ENCODE measurements at places on chromosomes 2 and 18.

DNA sequence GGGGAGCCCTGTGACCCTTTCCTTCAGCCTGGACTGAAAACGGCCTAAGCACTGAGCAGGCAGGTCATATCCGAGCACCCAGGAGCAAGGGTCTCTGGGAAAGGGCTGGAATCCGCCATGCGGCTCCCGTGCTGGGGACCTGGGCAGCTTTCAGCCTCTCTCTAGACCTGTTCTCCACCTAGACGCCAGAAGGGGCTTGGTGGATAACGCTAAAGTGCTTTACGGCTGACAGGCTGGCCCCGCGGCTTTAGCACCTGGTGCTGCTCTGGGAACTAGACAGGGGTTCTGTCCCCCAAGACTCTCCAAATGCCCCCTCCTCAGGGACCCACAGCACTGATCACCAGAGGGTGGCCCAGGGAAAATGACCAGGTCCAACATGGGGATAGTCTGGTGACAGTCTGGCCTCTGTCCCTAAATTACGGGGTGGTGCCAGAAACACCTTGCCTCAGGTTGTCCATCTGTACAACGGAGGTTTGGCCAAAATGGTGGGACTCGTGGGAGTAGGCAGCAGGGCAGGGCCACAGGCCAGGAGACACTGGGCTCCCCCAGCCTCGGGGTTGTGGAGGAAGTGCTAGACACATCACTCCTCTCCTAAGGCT, 13.0 kb downstream of the SDC1 start:
- DNase-seq: no peak

DNA sequence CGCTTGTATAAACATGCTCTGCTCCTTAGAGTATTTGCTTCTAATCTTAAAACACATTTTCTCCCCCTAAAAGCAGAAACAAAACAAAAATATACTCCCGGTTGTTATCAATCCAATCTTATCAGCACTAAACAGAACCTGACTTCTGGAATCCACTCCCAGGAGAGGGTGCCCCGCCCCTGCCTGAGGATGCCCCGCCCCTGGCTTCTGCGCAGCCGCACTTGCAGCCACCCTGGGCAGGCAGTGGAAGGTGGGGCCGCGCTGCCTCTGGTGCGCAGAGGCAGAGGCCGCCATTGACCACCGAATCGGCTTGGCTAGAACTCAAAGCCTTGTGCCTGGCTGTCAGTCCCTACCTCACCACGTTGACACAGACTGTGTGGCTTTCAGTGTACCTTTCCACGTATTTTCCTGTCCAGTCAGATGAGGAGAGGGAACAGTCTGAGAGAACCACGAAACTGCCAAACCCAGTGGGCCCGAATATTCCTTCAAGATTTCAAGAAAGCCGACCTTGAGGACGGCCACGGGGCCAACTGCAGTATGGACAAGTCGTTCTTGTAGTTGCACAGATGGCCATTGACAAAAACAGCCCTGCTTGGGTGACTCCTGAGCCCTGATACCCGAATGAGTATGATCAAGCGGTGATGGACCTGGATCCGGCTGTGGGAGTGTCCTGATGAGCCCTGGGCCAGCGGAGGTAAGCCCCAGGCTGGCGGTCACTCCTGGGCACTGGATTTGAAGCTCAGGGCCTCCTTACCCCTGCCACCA, 46.2 kb upstream of the ARHGAP28 start:
- DNase-seq: no peak

GRCh38 chr18:13381944-13382365, 163.4 kb downstream of the LDLRAD4 start:
- no peak for DNase-seq

- DNase-seq: no peak
These were observed 584.3 kb upstream of the PIK3C3 start for GRCh38 chr18:41370740-41371139.

GRCh38 chr2:132876745-132877391, 206.9 kb upstream of the LYPD1 start:
- DNase-seq: no peak

DNA sequence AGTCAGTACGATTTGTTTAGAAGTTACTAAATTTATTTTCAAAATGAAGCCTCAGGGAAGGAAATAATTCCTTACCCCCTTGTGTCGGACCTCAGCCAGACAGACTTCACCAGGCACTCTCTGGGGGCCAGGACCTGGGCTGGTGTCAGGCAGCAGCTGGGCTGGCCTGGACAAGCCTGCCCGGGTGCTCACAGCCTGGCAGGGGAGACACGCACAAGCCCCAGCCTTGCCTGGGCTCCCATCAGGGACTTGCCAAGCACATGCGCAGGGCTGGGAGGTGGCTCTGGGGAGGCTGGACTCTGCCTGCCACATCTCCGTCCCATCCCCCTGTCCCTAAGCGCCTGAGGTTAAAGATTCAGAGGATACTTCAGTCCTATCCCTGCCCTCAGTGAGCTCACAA, 56.8 kb upstream of the HS6ST1 start:
- no peak for DNase-seq

- DNase-seq: no peak
These were observed 464.2 kb upstream of the UBE2E3 start for GRCh38 chr2:180516232-180516631.

DNA sequence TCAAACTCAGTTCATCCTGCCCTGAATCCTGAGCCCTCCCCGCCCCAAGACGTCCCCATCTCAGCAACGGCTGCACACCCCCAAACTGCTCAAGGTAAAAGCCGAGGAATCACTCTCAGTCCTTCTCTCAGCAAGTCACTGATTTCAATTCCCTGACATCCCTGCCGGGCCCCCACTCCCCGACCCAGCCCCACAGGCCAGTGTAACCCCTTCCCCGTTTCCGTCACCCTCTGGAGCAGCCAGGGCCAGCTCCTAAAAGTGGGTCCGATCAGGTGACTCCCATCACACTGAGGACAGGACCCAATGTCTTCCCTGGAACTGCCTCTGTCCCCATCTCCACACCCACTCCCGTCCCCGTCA, 20.5 kb downstream of the SNORC start:
- no peak for DNase-seq

DNA sequence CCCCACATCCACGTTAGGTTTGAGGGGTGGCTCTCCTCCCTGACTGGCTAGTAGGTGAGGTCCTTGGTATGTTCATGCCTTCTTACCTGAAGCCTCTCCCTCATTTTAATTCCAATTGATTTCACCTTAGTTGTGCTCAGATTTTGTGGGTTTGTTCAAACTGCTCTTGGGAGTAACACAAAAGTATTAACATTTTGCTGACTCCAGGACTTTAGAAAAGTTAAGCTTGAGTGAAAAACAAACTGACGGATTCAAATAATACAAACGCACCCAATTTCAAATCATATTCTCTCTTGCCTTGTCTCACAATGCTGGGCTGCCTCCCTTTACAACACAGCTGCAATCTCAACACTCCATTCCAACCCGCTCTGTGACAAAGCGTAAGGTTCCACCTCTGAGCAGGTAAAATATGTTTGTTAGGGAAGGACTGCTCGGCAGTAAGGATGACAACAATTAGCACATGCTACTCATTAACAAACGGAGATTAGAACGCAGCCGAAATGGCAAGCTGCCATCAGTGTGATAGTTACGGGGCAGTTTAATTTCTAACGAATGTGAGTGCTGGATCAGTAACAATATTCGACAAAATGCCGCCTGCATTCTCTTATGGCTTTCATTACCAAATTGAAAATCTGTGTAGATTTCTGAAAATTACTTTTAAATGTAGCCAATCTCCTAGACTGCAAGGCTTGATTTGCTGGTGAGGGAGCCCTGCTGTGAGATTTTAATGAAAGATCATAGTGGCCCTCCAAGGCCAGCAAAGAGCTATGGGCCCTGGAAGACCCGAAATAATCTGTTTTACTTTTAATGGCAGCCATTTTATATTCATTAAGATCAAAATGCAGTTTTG, 730.6 kb upstream of the FANCL start:
- DNase-seq: no peak

DNA sequence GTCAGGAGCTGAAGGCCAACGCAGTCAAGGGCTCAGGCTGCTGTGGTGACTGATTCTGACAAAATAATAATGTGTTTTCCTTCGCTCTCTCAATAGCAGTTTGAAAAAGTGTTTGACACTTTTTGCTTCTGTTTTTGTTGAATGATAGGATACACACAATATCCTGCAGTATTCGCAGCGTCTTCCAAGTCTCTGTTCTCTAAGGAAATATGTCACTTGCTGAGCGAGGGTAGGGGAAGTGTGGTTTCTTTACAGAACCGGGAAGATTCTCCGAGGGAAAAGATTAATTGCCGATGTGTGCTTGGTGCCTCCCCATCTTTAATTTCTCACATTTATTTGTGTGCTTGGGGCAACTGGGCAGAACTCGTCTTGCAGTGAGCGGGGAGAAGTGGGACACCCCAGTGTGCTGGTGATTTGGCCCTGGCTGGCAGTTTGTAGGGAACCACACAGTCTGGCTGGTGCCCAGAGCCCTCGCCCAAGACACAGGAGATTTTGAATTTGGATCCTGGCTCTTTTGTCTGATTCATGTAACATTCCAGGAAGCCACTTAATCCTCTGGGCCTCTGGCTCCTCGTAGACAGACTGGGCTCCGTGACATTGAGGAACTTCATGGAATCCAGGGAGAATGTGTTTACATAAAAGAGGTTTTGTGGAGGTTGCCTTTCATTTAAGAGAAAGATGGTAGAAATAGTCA, 169.4 kb downstream of the LDLRAD4 start:
- DNase-seq: no peak

GRCh38 chr2:43486603-43487002, 109.2 kb downstream of the THADA start:
- no peak for DNase-seq

DNA sequence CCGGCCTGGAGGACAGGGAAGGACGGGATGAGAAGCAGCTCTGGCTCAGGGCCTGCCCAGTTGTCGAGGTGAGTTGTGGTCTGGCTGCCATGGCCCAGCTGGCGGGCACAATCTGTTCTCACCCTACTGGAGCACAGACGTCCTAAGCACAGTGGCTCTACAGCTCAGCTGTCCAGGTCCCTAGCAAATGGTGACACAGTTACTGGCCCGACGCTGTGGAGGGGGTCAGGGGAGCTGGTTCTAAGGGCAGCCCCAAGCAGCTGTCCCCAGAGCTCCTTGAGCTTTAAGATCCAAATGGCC, 32.9 kb downstream of the KCNK3 start:
- DNase-seq: no peak

DNA sequence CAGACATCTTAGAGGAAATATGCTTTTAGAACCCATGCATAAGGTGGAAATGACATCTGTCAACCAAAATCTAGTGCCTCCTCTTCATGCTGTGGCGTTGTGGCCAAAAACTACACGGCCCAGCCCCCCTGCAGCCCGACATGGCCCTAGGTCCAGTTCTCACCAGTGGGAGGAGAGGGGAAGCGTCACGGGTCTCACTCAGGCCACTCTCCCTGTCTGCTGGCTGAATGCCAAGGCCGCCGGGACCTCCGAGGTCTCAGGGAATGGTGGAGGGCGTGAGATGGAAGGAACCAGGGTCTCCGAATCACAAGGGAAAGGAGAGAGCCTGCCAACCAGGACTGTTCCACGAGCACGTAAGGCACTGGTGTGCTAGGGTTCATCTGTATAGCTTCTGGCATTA, 361.0 kb downstream of the ANAPC1 start:
- DNase-seq: no peak

DNA sequence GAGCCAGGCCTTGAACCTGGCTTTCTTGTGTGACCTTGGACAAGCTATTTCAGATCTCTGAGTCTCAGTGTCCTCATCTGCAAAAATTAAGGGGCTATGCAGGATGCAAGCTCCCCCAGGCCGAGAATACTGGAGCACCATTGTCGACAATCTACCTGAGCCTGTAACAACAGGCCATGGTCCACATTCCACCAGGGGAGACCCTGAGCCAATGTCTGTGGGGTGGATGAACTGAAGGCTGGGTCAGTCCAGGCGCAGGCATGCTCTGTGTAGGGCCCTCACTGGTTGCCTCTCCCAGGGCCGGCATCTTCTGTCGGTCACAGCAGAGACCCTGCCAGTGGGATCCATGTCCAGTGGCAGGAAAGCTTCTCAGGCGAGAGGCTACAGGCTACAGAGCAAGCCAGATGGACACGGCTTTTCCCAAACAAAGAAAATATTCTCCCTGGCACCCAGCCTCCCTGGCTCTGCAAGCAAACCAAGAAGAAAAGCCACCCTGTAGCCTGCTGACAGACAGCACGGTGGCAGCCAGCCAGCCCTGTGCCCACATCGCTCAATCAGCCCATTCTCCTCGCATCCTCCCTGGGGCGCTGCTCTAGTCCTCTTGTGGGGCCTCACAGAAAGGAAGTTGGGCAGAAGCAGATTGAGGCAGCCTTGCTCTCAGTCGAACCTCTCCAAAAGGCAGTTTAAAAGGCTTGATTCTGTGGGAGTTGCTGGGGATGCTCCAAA, 48.7 kb upstream of the FZD7 start:
- no peak for DNase-seq

DNA sequence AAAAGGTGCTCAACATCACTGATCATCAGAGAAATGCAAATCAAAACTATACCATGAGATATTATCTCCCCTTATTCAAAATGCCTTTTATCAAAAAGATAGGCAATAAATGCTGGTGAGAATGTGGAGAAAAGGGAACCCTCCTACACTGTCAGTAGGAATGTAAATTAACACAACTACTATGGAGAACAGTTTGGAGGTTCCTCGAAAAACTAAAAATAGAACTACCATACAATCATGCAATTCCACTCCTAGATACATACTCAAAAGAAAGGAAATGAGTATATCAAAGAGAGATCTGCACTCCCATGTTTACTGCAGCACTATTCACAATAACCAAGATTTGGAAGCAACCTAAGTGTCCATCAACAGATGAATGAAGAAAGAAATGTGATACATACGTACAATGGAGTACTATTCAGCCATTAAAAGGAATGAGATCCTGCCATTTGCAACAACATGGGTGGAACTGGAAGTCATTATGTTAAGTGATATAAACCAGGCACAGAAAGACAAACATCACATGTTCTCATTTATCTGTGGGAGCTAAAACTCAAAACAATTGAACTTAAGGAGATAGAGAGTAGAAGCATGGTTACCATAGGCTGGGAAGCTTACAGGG, 63.8 kb downstream of the MAP4K3 start:
- no peak for DNase-seq

GRCh38 chr2:11102956-11103860, 52.1 kb upstream of the SLC66A3 start:
- DNase-seq: no peak

DNA sequence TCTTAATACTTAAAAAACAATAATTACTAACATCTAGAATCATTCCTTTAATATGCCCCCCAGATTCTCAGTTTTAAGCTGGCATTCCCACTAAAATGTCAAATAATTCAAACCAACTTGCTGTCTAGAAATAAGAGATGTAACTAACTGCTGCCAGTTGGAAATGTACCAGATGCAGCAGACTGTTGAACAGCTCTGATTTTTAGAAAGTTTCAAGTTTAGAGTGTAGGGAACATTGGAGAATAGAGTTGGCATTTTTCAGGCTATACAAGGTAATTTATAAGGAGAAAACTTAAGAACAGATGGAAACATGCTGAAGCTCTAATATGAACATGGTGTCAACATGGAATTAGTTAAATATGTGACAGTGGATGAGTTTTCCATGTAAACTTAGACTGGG, 101.4 kb downstream of the PTRHD1 start:
- no peak for DNase-seq

DNA sequence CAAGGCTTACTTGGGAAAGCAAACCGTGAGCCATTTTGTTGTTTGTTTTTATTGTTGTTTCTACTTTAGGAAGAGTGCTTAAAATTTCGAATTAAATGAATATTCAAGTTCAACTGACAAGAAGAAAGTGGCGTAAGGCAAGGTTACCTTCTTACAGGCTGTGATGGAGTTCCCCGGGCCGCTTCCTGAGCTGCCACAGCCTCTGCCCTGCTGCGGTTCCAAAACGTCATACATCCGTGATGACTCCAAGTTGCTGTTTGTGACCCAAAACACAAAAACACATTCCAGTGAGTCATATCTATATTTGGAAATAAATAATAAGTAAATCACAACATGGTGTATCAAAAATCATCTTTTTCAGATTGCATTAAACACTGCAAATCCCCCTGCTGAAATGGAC, 49.7 kb downstream of the SPHKAP start:
- no peak for DNase-seq
